ENCODE measurements at places on chromosomes 5 and 9.

GRCh38 chr5:180090769-180091546, 19.4 kb upstream of the RNF130 start:
- DNase-seq = no peak

- peak; percentile 35 for DNase-seq
Measured at GRCh38 chr5:43190755-43191603, 1.0 kb upstream of the NIM1K start.

- no peak for DNase-seq
Measured at GRCh38 chr5:1892685-1893445, 10.1 kb upstream of the IRX4 start.

DNA sequence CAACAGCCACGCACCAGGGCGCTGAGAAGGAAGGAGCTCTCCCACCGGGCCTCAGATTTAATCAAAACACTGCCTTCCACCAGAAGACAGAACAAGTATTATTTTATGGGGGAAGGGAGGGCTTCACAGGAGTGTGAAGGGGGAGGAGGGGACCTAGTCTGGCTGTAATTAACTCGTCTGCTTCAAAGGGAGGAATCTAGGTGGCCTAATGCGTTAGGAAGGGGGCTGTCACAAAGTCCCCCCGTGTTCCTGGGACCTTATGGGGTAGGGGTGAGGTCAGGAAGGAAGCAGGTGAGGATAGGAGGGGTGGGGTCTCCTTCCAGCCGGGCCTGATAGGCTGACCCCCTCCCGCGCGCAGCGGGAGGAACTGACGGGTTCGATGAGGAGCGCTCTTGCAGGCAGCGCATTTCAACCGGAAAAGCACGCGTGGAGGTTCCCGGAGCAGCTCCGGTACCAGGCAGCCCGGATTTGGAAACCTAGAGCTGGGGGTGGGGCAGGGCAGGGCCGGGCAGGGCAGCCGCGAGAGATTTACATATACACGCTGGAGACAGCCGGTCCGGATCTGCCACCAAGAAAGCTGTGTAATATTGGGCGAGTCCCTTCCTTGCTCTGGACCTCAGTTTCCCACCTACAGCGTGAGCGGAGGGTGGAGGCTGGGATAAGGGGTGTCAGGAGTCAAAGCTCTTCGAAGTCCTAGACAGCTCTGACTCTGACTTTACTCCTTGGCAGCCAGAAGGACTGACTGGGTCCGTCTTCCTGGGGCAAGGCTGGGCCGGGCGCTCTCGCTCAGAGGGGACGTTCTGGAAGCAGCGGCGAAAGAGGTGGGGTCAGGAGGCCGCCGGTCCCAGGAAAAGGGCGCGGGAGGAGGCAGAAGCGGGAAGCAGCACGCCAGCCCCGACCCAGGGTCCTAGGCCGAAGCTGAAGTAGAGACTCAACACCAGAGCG, 1.8 kb downstream of the SHB start:
- DNase-seq = peak; percentile 12

DNA sequence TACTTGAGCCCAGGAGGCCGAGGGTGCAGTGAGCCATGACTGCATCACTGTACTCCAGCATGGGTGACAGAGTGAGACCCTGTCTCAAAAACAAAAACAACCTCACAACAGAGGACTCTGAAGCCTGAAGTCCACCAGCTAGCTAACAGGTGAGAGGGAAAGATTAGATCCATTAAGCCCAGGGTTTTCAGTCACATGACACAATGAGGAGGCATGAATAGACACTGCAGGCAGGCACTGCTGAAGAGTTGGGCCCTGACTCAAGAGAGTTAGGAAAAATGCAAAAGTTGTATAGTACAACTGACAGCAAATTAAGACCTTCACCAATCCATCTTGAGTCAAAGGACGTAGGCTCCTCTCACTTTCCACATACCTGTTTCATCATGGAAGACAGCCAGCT, 64.9 kb downstream of the IARS1 start:
- no peak for DNase-seq

DNA sequence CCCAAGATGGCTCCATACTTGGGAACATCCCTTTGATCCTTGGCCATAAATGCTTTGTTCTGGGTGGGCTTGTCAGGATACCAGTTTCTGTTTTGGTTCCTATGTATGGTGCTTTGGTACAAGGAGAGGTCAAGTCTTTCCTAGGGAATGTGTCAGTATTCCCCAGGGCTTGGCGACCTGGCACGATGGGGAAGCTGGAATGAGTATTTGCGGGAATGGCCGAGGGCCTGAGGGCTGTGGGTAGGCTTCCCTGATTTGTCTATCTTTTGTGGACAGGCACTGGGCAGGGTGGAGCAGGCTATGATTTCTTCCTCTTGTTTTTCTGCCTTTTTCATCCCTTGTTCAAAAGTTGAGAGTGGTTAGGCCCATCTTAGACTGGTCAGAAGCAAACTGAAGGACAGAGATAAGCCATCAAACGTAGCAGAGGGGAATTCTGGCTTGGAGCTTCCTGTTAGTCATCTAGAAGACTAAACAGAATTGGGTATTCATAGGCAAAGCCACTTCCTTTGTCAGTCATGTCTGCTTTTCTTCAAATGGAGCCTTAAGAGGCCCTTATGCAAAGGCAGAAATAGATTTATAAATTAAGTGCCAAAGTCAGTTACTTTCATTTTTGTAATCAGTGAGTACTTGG, 13.7 kb downstream of the DOCK2 start:
- DNase-seq = peak; percentile 27

DNA sequence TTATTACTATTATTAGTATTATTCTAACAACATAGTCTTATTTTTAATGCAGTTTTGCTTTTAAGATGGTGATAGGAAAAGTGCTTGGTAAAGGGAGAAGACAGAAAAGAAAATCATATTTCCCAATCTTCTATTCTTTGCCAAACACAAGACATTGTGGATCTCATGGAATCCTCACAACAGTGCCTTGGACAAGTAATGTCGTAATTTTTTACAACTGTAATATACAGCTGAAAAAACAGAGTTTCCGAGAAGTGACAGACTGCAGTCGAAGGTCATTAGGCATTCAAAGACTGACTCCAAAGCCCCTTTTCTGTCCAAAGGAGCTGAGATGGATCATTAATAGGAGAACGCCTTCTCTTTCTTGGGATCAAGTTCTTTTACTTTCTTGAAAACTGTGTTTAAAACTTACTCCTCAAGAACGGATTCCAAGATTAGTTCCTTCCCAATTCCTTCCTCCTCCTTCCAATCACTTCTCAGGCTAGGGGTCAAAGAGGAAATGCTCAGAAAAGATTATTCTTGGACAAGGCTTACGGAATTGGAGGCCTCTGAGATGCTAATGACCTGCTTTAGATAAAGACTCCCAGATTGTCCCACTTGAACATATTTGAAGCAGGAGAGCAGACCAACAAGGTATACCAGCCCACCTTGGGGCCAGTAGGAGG, 24.3 kb upstream of the TRIM32 start:
- DNase-seq = no peak

DNA sequence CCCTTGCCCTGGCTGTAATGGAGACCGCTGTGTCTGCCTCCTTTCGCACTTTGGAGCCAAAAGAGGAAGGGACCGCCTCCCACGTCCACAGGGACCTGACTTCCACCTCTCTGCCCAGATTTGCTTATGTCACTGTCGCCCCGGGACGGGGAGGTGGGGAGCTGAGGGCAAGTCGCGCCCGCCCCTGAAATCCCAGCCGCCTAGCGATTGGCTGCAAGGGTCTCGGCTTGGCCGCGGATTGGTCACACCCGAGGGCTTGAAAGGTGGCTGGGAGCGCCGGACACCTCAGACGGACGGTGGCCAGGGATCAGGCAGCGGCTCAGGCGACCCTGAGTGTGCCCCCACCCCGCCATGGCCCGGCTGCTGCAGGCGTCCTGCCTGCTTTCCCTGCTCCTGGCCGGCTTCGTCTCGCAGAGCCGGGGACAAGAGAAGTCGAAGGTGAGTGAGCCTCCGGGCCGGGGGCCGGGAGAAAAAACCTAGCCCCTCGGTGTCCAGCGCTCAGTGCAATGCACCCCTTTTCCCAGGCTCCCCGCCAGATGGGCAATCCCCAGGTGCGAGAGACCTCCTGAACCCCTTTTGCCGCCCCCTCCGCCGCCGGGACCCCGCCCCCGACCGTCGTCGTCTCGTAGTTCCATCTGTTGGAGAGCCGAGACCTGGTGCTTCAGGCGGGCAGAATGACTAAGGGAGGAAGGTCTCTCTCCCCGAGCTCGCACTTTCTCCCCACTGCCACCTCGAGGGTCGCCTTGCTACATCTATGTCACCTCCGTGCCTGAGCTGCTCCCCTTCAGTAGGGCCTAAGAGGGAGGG, at the start of gene GPX3:
Gene GPX3, plus strand, starts transcription at position 288 of the 807 bp plus-strand sequence. Its CDS starts 64 bp downstream, at position 352.
- DNase-seq = peak; percentile 65
